ENCODE measurements at places on chromosomes 4 and X.

GRCh38 chr4:88382621-88383020, 4.0 kb downstream of the HERC6 start:
- DNase-seq, result no peak

- no peak for DNase-seq
Measured at GRCh38 chrX:14670819-14671218, 141.5 kb downstream of the GLRA2 start.

DNA sequence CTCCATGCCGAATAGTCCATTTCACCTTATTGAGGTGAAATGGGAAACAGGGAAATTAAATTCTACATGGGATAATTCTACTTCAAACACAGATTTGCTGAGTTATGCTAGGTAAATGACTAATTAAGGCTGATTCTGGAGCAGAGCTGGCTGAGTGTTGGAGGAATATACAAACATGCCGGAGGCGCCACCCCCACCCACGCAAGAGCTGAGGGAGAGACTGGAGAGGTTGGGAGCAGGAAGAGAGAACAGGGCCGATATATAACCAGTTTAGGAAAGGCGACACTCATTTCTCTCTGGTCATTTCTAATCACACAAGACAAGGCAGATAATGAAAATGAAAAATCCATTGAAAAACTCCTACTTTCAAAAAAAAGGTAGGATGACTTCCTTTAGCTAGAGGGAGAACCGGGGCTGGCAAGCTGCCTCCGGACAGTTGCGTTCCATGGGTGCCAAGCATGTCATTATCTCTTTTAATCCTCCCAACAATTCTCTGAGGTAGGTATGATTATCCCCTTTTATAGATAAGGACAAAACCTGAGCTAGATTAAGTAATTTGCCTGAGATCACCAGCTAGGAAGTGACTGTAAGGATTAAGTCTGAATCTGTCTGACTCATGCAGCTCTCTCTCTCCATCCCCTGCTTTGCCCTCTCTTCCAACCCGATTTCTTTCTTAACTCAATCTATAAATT, 27.6 kb upstream of the CFAP299 start:
- peak; percentile 31 for DNase-seq

DNA sequence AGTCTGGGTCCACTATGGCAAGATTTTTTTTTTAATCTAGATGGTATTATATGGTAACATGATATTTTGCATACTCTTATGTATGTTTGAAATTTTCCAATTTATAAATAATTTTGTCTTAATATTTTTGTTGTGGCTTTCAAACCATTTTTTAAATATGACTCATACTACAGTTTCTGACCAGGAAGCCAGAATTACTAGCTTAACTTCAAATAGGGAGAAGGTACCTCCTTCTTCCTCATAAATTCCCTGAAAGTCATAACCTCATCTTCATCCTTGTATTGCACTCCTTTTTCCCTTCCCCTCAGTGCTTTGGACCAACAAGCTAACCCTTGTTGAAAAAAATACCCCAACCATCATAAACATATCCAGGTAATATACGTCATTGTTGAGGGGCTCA, 21.6 kb downstream of the ARAP2 start:
- no peak for DNase-seq

DNA sequence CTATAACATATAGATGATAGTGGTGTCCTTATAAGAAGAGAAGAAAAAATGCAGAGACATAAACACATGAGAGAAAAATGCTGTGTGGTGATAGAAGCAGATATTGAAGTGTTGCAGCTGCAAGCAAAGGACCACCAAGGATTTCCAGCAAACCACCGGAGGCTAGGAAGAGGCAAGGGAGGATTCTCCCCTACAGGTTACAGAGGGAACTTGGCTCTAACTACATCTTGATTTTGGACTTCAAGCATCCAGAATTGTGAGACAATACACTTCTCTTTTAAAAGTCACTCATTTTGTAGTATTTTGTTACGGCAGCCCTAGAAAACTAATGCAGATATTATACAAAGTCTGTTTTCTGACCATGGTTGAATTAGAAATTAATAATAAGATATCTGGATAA, 30.4 kb upstream of the CHRDL1 start:
- no peak for DNase-seq

DNA sequence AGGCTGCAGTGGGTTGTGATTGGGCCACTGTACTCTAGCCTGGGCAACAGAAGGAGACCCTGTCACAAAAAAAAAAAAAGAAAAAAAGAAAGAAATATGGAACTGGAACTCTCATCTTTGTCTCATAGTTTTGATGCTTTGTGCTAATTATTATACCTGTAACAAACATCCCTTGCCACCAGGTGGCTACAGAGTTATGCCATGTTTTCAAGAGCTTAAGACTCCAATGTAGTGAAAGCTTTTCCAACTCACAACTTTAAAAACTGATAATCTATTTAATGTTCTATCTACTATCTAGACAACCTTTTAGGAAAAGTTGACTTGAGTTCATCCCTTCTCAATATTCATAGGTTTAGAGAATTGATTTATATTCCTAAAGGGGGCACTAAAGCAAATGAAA, 42.4 kb downstream of the HTR2C start:
- DNase-seq, result no peak

DNA sequence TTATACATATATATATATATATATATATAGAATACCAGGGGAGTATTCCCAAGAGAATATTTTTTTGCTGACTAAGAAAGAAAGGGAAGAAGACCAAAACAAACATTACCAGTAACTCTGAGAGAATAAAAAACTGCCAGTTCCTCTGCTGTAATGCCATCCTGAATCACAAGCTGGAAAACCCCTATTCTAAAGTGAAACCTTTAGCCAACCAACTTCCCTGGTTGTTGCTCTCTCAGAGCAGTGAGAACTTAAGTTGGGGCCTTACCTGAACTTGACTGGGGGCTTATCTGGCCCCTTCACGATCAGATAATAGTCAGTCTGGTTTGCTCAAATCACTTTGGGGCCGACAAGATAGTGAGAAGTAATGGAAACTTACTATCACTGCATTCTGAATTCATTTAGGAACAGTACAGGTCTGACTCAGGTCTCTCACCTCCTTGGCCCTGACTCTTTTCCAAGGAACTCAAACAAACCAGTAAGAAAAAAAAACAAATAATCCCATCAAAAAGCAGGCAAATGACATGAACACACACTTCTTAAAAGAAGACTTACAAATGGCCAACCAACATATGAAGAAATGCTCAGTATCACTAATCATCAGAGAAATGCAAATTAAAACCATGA, 62.5 kb downstream of the CD40LG start:
- no peak for DNase-seq

DNA sequence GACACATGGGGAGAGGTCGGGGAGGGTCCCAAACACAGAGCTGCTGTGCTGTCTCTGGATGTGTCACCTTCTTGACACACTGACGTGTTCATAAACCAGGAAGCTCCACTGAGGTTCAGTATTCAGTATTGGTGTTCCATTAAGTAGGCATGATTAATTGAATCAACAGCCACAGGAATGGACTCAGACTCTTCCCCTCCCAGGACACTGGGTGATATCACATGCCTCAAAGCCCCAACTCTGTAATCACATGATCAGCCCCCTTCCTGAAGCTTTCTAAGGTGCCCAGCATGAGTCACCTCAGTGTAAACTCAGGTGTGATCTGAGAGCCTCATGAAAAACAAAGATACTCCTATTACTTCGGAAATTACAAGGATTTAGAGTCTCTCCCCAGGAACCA, 21.1 kb upstream of the HNRNPD start:
- DNase-seq, result no peak

DNA sequence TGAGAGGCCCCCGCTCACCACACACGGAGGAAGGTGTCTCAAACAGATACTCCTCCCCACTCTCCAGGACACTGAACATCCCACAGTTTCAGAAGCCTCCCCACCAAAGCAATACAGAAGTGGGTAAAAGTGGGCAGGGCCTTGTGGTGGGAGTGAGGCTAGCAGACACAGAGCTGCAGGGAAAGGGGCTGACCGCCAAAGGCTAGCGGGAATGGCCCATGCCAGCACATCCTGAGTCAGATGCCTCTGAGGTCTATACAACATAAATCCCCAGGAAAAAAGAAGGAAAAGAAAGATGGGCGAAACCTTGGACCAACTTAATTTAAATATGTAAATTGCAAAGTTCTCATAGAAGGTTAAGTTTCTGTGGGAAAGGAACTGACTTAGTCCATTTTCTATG, 21.9 kb upstream of the ARHGAP10 start:
- no peak for DNase-seq

GRCh38 chr4:173486714-173487392, 43.2 kb downstream of the HAND2 start:
- no peak for DNase-seq

- no peak for DNase-seq
Measured at GRCh38 chrX:56268888-56269287, 36.7 kb downstream of the KLF8 start.

- no peak for DNase-seq
Measured at GRCh38 chrX:26783512-26784225, 567.7 kb downstream of the MAGEB5 start.

DNA sequence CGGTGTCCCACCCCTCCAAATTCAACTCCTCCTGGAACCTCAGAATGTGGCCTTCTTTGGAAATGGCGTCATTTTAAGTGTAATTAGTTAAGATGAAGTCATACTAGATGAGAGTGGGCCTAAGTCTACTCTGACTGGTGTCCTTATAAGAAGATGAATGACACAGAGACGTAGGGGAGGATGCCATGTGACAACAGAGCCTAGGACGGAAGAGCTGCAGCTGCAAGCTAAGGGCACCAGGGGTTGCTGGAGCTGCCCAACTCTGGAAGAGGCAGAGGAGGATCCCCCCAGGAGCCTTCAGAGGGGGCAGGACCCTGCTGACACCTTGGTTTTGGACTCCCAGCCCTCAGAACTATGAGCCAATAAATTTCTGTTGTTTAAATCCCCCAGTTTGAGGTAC, 115.1 kb downstream of the STK32B start:
- no peak for DNase-seq

DNA sequence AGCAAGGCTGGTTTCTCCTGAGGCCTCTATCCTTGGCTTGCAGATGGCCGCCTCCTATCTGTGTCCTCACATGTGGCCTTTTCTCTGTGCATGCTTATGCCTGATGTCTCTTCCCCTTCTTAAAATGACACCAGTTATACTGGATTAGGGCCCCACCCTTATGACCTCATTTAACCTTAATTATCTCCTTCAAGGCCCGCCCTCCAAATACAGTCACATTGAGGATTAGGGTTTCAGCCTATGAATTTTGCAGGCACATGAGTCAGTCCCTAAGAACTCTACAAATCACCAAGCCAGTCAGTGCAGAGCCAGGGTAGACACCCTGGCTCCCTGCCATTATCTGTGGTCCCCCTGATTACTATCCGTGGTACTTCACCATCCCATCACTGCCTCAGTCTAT, 51.6 kb downstream of the MAML3 start:
- DNase-seq, result no peak

- DNase-seq, result peak; percentile 58
Measured at GRCh38 chr4:93791570-93792195, 36.9 kb upstream of the ATOH1 start.

GRCh38 chr4:168059251-168059650, 33.1 kb upstream of the ANXA10 start:
- DNase-seq, result no peak

DNA sequence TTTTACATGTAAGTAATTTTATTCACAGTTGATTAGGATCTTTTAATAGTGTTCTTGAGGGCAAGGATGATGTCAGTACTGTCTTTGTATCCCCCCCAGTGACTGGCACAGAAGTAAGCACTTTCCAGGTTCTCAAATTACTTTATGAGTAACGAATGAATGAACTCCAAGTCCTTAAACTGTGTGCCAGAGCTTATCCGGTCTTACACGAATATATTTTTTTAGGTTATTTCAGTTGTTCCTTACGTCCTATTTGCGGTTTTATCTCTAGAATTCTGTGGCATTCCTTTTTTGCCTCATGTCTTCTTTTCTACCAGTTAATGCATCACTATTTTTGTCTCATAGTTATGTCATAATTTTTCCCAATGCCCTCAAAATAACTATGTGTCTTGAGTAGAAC, 106.9 kb upstream of the MID1IP1 start:
- DNase-seq, result no peak

- no peak for DNase-seq
Measured at GRCh38 chrX:54447461-54447860, 7.3 kb downstream of the TSR2 start.

- DNase-seq, result peak; percentile 37
Measured at GRCh38 chr4:122765692-122766352, 33.3 kb downstream of the BBS12 start.

GRCh38 chr4:126446917-126447316, 1132.2 kb downstream of the FAT4 start:
- no peak for DNase-seq

- no peak for DNase-seq
Measured at GRCh38 chrX:38627683-38628082, 66.3 kb downstream of the TSPAN7 start.

DNA sequence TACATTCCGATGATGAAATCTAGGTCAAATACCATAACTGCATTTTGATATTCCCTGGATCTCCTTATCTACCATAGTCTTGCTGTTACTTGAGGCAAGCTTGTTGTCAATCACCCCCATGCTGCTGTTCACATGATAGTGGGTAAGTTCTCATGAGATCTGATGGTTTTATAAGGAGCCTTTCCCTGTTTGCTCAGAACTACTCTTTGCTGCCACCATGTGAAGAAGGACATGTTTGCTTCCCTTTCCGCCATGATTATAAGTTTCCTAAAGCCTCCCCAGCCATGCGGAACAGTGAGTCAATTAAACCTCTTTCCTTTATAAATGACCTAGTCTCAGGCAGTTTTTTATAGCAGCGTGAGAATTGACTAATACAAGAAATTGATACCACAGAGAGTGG, 432.0 kb downstream of the GLUD2 start:
- no peak for DNase-seq

DNA sequence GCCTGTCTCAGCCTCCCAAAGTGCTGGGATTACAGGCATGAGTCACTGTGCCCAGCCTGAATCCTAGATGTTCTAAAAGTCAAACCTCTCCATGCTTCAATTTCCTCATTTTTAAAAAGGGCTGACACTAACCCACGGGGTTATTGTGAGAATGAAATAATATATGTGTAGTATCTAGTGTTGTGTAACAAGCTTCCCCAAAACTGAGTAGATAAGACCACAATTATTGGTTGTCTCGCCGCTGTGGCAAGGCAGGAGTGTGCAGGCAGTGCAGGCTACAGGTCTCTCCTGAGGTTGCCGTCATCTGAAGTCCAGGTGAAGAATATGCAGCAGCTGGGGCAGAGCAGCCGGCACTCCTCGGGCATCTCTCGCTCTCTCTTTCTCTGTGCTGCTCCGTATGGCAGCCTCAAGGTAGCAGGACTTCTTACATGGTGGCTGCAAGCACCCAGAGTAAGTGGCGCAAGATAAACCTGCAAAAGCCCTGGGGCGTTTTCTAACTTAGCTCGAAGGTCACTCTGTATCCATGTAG, 30.9 kb downstream of the RAB33B start:
- DNase-seq, result no peak

DNA sequence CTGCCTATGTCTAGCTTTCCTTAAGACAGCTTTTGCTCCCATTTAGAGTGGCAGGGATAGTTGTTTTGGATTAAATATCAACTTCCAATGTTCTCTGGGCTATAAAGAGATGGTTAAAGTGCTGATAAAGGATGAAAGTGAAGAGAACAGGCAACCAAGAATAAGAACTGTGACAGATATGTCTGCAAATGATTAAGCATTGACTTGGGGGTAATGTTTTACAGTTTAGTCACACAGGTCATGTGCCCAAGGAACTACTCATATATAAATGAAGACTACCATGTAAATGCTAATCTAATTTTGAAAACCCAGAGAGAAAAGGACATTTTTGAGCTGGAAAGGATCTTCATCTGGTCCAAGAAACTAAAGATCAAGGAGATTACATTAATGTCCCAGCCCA, 42.1 kb downstream of the RBMX2 start:
- no peak for DNase-seq

GRCh38 chr4:16597845-16598596, 300.4 kb downstream of the LDB2 start:
- peak; percentile 22 for DNase-seq

- no peak for DNase-seq
Measured at GRCh38 chr4:175065228-175065627, 147.1 kb downstream of the ADAM29 start.
